Right atrium auricular region (tissue), 2 donors: ENCODE measurements at places on chromosomes 7 and 10. TPM values are rescaled to one million over a fixed set of nuclear protein-coding genes. Genes with fewer than 3 reads are reported as not detected.

DNA sequence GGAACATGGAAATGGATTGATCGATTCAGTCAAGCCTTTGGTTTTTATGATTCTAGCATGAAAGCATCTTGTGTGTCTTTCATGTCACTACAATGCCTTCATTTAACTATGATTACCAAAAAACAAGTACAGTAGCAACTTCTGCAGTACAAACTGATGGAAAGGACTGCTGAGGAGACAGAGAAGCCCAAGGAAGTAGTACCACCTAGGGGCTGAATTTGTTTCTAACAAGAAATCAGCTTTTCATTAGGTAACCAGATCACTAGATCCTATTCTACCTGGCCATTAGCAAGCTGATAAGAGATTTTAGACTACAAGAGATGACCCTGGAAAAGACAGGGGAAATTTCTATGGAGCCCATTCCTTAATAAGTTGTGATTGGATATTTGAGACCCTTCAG is 3.2 kb upstream of the IFIT1 start:
- H3K4me1 ChIP-seq, result no peaks in the 10 kb centered on the region
- H3K36me3 ChIP-seq, result no peaks in the 10 kb centered on the region
- no peaks in the 10 kb centered on the region for H3K27me3 ChIP-seq
- H3K4me3 ChIP-seq, result no peak overlapping the region

GRCh38 chr7:35695473-35695850 is 527 bp upstream of the HERPUD2 start:
- peak overlapping the region; percentile 92 for H3K27ac ChIP-seq
- H3K4me1 ChIP-seq, result peaks cover 46% of the 10 kb centered on the region
- peak overlapping the region; percentile 99 for H3K4me3 ChIP-seq
- no peaks in the 10 kb centered on the region for H3K27me3 ChIP-seq
- DNase-seq, result no peak

DNA sequence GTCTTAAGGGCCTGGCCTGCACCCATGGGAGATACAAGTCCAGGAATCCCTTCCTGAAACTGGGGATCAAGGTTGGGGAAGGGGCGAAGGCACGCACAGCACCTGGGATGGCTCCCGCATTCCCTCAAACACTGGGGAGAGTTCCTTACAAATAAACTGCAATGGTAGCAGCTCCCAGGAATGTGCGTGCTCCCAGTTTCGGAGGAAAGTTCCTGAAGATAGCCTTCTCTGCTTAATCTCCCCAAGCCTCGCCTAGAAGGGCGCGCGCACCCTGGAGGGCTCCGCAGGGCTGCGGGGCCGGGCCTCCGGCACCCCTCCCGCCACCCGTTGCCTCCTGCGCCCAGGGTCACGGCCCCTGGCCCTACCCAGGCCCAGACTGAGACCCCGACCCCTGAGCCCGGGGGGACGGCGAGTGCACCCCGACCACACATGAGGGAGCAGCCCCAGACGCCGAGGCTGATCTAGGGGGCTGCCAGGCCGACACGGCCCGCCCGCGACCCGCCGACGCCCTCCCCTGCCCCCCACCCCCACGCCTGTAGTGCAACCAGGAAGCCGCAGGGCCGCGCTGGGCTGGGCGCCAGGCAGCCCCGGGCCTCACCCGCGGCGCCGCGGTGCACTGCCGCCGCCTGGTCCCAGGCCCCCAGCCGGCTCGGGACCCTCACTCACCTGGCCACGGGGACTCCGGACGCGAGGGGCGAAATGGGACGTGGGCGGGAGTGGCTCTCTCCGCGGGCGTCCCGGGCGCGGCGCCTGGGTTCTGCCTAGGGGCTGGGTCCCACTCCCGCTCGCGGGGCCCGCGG is 460 bp downstream of the ANXA11 start:
- H3K36me3 ChIP-seq, result no peaks in the 10 kb centered on the region
- H3K27me3 ChIP-seq, result no peaks in the 10 kb centered on the region
- H3K4me1 ChIP-seq, result no peaks in the 10 kb centered on the region
- H3K27ac ChIP-seq, result peak overlapping the region; percentile 100

DNA sequence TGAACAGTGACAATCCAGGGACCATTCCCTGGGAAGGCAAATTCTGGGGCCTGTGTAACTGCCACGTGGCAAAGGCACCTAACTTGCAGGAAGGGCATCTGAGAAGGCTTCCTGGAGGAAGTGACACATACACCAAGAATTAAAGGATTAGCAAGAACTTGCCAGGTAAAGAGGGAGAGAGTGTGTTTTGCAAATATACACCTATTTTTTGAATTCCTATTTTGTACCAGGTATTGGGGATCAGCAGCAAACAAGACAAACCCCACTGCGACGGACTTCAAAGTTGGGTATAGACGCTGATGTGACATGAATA is 206.5 kb upstream of the ZMIZ1 start:
- no peaks in the 10 kb centered on the region for H3K27me3 ChIP-seq
- no peak overlapping the region for H3K4me3 ChIP-seq
- H3K36me3 ChIP-seq, result no peaks in the 10 kb centered on the region

Gene TAF5
- total RNA-seq, result 2.2 TPM

Gene PIP
- total RNA-seq, result not detected

Gene SFR1
- total RNA-seq, result 6.0 TPM

Gene TMEM273
- 14.3 TPM for total RNA-seq

Gene AGR2
- total RNA-seq, result not detected

GRCh38 chr7:131143869-131144268 is 183.8 kb upstream of the MKLN1 start:
- H3K27me3 ChIP-seq, result no peaks in the 10 kb centered on the region
- no peak overlapping the region for H3K4me3 ChIP-seq
- H3K27ac ChIP-seq, result no peak overlapping the region
- no peaks in the 10 kb centered on the region for H3K36me3 ChIP-seq
- no peaks in the 10 kb centered on the region for H3K4me1 ChIP-seq
- DNase-seq, result no peak

DNA sequence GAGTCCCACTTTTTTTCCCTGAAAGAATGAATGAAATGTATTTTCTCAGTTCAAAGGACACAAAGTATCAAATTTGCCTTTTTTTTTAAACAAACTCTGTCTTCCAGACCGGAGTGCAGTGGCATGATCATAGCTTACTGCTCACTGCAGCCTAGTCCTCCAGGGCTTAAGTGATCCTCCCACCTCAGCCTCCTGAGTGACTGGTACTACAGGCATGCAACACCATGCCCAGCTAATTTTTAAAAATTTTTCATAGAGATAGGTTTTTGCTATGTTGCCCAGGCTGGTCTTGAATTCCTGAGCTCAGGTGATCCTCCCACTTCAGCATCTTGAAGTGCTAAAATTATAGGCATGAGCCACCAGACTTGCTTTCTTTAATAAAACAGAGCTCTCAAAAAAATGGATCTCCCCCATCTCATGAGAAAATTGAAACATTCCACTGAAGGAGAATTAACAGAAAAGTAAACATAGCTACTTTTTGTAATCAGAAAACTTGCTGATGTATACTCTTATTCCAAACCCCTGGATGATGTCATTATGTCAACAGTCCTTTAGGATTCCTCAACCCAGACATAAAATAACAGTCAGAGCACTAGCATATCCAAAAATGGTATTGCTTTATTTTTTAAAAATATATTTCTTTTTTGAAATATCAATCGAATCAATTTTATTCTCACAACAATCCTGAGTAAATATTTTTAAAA is 12.3 kb upstream of the TRDMT1 start:
- no peak overlapping the region for H3K27ac ChIP-seq
- DNase-seq, result no peak
- H3K4me1 ChIP-seq, result no peaks in the 10 kb centered on the region
- H3K36me3 ChIP-seq, result no peaks in the 10 kb centered on the region
